ENCODE measurements at places on chromosomes 2 and 18.
A peak's percentile ranks its signal among the peaks of the same experiment; 100 is the strongest.

GRCh38 chr2:212692466-212692865 is 153.9 kb upstream of the ERBB4 start:
- DNase-seq = no peak

DNA sequence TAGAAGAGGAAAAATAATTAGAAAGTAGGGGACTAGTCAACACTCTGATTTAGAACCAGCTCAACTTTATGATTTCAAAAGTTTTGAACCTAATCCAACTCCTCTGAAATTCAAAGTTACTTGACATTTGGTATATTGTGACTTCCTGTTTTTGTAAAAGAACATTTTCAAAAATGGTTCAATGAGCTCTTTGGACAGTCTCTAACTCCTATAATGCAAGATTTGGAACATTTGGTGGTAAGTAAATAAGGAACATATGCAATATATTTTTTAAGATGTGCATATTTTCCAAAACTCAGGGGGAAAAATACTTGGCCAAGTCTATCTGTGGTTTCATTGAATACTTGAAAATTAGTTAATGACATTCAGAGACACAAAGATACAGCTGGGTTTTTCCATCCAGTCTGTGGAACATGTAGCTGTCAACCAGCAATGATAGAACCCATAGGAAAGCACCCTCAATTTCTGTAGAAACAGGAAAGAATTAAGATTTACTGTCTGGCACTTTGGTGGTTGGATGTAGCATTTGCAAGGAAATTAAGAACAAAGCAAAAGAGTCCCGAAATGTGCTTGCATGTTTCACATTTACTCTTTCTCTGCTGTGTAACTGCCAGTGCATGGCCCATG is 17.0 kb upstream of the ANKRD44 start:
- DNase-seq = no peak

- DNase-seq = no peak
These were observed 28.9 kb upstream of the ITGA6 start for GRCh38 chr2:172398440-172398839.

DNA sequence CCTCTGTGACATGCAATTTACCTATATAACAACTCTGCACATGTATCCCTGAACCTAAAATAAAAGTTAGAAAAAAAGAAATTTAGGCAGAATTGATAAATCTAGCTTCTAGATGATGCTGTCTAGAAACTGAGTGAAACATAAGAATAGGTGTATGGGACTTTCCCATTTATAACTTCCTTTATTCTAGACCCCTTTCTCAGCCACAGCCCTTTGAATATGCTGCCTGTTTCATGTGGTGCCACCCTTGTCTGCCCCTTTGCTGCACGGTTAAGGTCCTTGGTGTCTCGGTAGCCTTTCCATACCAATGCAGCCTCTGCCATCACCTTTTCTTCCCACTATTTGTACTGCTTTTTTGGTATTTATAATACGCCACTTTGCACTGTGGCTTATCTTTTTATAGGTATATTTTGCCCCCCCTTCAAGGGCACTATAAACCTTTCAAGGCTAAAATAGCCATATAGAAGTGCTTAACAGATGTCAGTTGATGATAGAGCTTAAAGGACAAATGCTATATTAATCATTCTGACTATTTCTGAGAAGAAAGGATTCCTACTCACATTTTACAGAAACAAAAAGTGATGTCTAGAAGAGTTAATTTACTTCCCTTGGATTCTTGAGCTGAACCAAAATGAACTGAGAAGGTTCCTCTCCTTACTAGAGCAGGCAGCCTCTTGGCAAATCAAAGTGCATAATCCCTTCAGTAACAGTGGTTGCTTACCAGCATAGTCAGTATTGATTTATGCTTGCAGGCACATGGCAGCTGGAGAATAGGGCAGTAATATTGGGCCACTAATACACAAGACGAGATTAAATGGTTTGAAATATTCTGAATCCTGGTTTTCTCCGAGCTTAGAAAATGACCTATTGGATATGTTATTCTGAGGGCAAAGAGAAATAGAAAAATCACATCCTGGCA is 88.1 kb upstream of the CYP26B1 start:
- DNase-seq = no peak

DNA sequence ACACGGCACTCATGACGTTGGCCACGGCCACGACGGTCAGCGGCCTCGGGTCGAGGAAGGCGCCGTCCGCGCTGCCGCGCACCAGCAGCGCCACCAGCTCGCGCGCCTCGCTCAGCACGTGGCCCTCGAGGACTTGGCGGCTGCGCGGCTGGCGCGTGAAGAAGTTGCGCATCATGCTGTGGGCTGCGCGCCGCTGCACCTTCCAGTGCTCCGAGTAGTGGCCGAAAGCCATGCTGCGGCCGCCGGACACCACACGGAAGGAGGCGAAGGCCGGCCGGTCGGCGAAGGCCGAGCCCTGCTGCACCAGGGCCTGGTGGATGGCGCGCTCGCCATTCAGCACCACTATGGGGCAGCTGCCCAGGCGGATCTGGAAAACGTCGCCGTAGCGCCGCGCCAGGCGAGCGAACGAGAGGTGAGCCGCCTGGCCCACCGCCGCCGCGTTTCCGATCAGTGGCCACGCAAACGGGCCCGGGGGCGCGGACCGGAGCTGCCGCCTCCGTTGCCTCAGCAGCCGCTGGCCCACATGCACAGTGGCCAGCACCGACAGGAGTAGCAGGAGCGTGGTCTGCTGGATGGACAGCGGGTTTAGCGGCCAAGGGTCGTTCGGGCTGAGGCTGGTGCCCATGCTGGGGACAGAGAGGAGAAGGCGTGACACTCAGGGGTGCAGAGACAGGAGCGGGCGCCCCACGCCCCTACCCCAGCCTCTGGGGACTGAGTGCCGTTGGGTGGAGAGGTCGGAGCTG is 1.0 kb downstream of the CYP1B1 start:
- no peak for DNase-seq

- DNase-seq = no peak
These were observed 192.2 kb downstream of the HDAC4 start for GRCh38 chr2:239208465-239209180.

DNA sequence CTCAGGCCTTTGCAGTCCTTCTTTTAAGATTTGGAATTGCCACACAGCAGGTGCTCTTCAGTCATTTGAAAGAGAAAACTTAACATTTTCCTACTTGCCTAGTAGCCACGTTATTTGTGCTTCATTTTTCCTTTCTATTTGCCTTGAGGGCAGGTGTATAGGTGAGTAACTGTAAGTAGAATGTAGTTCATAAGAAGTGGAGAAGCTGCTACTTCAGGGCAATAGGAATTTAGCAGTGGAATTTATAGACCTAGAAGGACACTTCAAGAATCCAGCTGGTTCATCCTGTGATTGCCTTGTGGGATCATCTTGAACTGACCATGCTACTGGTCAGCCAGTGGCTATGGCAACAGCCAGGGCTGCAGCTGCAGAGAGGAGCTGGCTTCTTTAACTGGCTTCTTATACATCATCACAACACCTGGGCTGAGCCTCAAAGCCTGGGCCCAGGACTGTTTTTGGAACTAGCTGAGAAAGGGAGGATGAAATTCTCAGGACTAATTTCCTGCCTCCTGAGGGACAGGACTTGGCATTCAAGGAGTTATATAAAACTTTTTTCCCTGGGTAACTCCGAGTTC is 5.1 kb upstream of the LANCL1 start:
- DNase-seq = no peak

GRCh38 chr2:213022987-213023386 is 128.4 kb downstream of the IKZF2 start:
- no peak for DNase-seq

DNA sequence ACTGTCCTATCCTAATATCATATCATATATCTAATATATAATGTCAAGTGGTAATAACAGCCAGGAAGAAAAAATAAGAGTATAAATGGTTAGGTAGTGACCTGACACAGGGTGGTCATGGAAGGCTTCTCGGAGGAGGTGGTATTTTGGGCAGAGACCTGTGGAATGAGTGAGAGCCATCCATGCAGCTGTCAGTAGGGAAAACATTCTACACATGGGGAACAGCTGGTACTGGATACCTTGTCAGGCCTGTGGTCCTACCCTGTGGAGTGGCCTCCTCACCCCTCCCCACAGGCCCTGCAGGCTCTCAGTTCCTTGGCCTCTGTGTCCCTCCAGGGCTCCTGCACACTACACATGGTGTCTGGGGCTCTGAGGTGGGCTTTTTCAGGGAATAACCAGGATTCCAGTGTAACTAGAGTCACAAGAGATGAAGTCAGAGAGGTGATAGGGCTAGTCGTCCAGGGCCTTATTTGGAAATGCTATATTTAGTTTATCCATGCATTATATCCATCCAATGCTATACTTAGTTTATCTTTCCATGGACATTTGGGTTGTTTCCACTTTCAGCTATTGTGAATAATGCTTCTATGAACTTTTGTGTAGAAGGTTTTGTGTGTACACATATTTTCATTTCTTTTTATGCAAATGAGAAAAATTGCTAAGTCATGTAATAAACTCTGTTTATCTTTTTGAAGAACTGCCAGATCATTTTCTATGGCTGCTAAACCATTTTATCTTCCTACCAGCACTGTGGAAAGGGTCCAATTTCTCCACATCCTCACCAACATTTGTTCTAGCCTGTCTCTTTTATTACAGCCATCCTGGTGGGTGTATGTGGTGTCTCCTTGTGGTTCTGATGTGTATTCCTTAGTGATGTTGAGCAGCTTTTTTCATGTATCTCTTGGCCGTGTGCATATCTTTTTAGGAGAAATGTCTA is 75.6 kb downstream of the TPGS2 start:
- no peak for DNase-seq

- DNase-seq = no peak
These were observed 25.5 kb downstream of the ITGA6 start for GRCh38 chr2:172452845-172453244.

GRCh38 chr2:181685150-181685688 is 4.9 kb upstream of the NEUROD1 start:
- DNase-seq = no peak

GRCh38 chr2:241378816-241379215 is 22.7 kb downstream of the FARP2 start:
- DNase-seq = no peak

GRCh38 chr2:151630372-151630771 is 103.9 kb downstream of the NEB start:
- DNase-seq = no peak

DNA sequence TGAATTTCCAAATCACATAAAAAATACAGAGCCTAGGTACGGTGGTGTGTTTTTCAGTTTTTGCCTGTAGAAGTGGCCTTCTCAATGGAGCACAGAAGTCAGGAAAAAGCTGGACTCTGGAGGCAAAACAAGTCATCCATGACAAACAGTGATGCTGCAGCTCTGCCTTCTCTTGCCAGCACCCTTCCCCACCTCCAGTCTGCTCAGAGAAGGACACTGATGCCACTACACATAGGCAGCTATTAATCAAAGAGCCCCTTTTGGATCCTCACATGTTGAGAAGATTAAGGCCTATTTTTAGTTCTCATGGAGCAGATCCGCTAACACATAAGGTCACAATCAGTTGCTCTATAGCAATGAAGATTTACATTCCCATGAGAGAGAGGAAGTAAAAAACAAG is 181.6 kb upstream of the GALNT5 start:
- no peak for DNase-seq

DNA sequence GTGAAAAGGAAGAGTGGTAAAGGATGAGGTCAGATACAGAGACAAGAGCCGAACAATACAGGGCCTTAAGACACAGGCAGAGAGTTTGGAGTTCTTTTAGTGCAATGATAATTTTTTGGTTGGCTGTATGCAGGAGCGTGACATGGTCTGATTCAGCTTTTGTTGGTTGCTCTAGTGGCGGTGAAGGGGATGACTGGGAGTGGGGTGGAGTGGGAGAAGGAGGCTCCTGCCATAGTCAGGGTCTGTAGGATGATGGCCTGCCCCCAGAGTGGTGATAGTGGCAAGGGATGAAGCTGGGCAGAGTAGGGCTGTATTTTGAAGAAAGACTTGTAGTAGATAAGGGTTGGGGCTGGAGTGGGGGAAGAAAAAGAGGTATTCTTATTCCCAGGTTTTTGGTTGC is 306.6 kb upstream of the VWC2L start:
- no peak for DNase-seq

GRCh38 chr2:203352604-203353255 is 24.5 kb downstream of the ABI2 start:
- no peak for DNase-seq

DNA sequence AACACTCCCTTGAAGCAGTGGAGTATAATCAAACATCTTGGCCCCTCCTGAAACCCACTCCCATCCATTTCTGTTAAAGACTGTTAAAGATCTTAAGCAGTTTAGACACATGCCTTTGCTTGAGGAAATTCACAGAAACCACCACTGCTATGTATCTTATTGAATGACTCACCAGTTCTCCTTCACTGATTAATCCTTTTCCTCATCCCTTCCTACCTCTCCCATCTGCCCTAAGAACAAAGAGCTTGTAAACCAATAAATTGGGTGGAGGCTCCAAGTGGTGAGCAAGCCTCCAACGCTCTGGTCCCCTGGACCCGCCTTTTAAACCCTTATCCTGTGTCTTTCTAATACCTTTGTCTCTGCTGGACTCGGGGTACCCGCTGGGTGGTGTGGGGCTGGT is 746.1 kb downstream of the LRP1B start:
- no peak for DNase-seq

DNA sequence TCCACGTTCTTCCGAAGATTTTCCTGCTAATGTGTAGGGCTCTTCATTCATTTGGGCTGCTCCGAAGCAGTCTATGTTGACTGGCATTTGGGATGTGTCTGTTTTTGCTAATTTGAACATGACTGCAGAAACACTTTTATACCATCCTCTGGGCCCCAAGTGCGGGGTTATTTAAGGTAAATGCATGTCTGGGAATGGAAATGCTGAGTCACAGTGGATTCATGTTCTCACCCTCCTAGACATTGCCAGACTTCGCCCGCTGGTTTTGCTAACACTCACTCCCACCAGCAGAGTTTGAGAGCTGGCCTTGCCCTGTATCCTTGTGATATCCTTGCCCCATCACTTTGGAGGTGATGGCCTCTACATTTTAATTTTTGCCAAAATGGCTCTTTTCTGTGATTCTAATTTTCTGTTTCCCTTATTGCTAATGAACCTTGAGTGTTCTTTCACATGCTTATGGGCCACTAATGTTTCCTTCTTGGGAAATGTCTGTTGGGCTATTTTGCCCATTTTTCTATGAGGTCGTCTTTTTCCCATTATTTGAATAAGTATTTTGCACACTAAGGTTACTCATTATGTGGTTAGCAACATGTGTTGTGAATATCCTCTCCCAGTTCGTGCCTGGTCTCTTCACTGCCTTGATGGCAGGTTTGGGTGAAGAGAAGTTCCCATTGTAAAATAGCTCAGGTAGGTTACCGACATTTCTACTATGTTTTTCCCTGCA is 204.1 kb downstream of the GLI2 start:
- DNase-seq = no peak

DNA sequence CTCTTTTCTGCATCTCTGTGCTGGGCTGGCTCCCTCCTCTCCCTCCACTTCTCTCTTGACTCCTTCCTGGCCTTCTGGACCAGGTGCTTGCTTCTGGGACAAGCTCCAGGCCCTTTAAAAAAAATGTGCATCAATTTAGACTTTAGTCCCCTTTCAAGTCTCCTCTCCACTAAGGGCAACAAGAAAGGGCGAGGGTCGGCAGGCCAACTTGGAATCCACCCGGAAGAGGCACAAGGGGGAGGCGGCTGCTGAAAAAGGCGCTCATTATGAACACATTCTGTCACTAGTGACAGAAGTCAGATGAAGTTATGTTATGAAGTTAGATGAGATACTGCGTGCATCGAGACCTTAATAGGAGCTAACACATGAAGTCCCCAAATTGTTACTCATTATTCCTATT is 13.6 kb upstream of the RHOB start:
- DNase-seq = no peak

GRCh38 chr18:80247393-80247841 is at the start of gene PARD6G:
Gene PARD6G (minus strand): TSS chr18:80247514. CDS start chr18:80247348, 166 bp downstream.
- DNase-seq = peak; percentile 43

All from T-helper 1 cell (primary cell).